ENCODE measurements at places on chromosomes 3 and 15.
A peak's percentile ranks its signal among the peaks of the same experiment; 100 is the strongest.

- peak; percentile 36 for DNase-seq
Measured at GRCh38 chr3:57179580-57180410, 14.6 kb upstream of the IL17RD start.

DNA sequence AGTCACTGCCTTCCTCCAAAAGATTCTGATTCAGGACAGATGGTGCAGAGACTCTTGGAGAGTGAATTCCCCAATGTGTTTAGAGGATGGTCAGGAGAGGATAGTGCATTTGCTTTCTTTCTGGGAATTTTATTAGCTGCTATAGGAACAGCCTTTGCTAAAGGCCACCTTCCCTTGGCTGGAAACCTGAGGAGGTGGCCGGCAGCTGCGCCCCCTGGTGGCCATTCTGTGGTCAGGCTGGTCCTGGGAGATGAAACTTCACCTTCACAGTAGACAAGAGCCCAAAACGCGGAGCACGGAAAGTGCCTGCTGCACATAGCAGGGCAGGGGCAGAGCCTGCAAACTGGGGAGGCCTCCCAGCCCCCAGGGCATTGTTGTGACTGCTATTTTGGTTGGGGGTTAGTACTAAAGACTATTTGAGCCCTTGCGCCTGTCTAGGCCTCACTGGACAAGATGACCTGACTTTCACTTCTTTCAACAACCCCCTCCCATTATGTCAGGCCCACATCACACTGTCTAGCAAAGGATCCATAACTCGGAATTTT, 34.3 kb downstream of the SEC22C start:
- no peak for DNase-seq

DNA sequence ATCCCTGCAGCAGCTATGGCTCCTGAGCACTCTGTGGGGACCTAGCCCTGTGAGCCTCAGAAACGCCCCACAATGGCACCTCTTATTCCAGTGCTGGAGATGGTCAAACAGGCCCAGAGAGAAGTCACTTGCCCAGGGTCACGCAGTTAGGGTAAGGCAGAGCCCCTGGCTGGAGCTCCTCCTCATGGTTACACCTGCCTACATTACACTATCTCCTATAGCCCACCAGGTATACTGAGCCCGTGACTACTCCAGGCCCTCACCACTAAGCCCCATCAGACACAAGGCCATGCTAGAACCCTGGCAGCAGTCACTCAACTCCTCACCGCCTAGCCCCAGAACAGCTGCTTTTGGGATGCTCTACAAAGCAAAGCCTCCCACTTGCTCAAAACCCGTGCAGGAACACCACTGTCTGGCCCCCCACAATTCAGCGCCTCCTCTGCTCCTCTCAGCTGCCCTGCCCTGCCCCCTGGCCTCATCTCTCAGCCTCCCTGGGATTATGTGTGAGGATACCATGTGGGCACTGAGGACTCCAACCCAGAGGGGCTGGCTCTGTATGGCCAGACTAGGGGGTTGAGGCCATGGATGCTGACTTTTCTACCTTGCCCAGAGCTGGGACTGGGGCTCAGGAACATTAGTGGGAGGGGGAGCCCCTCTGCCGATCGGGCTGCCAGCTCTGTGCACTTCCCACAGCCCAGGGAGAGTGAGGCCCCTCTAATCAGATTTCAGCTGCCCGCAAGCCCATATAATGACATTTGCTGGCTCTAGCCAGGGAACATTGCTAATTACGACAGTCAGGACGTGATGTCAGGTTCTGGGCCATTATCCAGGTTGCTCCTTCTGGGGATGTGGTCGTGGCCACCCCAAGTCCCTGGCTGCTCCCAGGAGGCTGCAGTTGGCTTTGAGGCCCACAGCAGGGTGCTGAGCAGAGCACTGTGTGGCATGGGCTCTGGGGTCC, 4.0 kb downstream of the NT5DC2 start:
- DNase-seq = no peak

- DNase-seq = no peak
Measured at GRCh38 chr3:182327196-182327681, 466.1 kb upstream of the ATP11B start.

- no peak for DNase-seq
Measured at GRCh38 chr15:70036585-70037291, 61.0 kb downstream of the TLE3 start.

DNA sequence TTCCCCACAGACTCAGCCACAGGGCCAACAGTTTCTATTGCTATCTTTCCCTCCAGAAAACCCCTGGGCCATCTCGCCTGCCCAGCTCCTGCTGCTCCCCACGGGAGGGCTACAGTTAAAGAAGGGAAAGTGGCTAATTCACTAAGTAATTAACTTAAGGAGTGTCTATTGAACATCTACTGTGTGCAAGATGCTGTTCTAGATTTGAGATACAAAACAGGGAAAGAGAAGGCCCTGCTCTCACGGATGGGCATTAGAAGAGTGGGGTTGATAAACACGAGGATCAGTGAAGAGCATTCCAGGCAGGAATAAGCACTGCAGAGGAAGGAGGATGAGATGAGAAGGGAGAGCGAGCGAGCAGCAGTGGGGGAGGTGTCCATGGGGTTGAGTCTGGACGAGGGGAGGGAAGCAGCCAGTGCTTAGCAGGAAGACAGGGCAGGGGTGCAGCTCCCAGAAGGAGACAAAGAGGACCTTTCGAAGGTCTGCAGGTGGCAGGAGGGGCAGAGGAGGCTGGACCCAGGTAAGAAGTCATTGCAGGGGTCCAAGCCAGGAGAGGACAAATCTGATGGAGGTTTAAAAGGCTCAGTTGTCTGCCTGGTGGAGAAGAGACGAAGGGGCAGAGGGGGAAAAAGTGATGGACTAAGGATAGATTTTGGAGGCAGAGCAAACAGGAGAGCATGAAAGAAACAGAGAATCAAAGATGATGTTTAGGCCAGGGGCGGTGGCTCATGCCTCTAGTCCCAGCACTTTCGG, 64.7 kb downstream of the KLF15 start:
- no peak for DNase-seq

DNA sequence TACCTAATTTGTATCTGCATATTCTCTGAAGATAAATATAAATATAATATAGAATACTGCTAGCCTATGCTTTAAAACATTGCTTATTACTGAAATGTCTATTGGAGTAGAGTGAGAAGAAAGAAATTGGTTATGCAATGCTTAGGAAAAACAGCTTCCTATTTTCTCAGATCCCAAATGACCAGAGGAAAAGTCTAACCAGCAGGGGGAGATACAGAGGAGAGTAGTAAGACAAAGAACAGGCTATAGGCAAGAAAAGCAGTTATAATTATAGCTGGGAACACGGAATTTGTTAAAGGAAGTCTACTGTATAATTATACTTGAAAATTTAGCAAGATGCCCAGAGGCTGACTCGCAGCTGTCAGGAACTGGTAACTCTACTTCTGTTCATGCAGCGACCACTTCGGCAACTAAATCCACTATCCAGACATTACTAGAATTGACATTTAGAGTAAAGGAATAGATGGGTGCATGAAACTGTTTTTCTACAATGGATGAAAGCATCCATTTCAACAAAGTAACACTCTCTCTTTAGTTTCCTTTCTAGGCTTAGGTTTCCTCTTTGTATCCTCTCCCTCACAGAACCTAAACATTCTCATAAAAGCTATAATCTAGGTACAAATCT, 97.2 kb downstream of the TBC1D5 start:
- peak; percentile 30 for DNase-seq

DNA sequence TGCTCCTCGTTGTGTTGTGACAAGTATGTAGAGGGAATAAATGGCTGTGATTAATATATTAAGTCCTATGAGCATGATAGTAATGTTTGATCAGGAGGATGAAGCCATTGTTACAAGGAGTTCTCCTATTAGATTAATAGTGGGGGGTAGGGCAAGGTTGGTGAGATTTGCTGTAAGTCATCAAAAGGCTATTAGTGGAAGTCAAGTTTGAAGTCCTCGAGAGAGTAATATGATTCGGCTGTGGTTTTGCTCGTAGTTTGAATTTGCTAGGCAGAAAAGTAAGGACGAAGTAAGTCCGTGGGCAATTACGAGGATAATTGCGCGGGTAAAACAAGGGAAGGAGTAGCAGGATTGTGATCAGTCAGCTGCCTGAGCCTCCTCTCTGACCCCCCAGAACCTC, 26.0 kb upstream of the BUB1B start:
- DNase-seq = no peak

DNA sequence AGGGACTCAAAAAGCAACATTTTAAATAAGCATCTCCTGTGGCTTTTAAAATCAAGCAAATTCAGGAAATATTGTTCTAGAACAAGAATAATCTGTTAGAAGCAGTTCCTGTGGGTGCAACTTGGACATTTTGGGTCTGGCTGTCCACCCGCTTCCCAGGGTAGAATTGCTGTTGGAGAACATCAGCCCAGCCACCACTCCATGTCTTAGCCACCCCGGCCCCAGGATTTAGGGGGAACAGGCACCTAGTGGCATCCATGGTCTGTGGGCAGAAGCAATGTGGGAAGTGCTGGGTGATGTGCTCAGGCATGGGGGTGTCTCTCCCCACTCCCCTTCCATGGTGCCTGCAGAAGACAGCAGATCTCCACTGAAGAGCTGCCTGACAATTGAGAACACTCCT, 162.6 kb downstream of the KLF13 start:
- no peak for DNase-seq

GRCh38 chr3:124780356-124780755, 50.1 kb downstream of the UMPS start:
- no peak for DNase-seq

DNA sequence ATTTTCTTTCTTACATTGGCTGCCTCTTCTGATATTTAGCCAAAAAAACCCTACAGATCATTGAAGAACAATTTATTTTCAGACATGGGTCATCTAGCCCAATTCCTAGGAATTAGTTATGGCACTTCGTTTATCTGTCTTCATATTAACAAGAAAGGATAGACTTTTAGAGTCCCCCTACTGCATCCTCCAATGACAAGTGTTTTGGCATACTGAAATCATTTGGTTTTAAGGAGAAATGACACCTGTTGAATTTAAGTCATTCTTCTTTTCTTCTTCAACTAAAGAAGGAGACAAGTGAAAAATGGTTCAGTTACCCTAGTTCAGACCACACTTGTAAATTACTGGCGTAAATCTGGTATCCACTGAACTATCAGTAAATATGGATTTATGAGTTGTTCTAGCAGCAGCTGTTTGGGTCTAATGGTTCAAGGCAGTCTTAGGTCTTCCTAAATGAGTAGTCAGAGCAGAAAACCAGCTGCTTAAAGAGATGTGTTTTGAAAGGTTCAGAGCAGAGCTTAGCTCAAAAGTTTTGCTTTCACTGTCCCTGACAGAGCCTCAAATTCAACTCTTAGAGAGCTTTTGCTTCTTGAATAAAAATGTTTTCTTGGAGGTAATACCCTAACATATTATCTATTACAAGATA, 5.6 kb downstream of the VGLL3 start:
- DNase-seq = no peak

DNA sequence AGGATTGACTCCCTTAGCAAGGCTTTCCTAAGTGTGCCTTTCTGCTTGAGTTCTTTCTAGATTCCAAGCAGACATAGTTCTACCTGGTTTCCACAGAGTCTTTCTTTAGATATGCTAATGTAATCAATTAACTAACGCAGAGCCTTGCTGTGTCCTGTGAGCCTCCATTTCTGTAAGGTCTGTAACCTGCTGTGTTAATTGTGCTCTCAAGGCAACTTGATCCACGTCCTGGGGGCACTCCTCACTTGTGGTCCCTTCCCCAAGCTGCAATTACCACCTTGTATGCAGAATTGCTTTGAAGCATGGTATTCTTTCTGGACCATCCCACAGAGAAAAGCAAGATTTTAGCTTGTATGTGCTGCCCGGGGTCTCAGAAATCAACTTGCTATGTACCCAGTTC, 29.5 kb upstream of the THSD4 start:
- no peak for DNase-seq

GRCh38 chr3:57796261-57796660, 40.2 kb downstream of the SLMAP start:
- no peak for DNase-seq

DNA sequence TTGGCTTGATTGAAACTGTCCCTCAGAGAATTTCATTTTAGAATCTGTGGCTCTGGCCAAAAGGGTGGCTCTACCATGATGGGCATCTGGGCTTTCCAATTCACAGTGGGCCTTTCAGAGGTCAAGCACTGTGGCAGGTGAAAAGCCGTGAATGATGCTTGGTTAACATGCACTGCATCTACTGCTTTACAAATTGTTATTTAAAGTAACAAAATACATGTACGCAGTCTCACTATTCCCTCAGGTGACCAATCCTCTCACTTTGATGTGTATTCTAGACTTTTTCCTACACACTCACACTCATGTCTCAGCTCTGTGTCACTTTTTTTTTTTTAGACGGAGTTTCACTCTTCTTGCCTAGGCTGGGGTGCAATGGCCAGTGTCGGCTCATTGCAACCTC, 70.5 kb downstream of the MGLL start:
- DNase-seq = no peak

- DNase-seq = no peak
Measured at GRCh38 chr3:12312010-12312409, 23.1 kb downstream of the PPARG start.

GRCh38 chr3:126924458-126924857, 58.5 kb upstream of the PLXNA1 start:
- no peak for DNase-seq

DNA sequence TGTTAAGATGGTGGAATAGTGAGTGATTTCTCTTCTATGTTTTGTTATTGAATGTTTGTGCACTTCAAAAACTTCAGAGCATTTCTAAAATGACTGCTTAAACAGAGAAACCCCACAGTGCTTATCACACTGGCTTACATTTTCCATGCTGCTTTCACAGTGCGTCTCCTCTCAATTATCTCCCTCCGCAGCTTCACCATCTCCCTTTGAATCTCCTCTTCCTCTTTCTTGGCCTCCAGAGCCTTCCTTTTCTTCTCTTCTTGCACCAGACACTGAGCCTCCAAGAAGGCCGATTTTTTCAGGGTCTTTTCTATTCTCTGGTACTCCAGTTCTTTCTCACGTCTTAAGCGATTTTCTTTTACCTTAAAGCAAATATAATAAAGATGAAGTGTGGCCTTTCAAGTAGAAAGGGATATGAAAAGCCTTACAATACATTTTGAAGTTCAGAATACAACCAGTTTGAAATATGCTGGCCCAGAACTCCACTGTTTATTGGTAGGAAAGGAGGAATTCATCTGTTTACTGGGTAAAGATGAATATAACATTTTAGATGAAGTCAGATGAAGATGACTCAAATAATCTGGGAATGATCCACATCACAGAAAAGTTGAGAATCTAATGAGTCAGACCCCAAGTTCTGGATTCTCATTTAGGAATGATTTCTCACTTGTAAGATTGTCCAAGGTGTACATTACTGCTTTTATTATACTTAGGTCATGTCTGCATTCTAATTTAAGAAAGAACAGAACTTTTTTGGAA, 21.4 kb downstream of the CCDC191 start:
- DNase-seq = no peak

DNA sequence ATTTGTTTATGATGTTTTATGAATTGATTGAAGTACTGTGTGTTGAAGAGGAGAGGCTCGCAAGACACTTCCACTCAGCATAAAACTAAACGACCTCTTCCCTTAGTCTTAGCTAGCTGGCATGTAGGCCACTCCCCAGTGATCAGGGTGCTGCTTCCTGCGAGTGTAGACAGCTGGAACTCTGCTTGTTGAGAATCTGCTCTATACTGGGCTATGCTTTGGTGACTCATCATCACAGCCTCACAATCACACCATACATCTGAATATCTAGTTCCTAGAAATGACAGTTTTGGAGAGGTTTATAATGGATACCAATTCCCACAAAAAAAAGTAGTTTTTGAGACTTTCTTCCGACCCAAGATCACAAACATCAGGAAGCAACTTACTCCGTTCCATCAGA, 1.5 kb upstream of the SLC24A5 start:
- DNase-seq = no peak

GRCh38 chr15:56528136-56528535, 63.2 kb upstream of the MNS1 start:
- DNase-seq = no peak

- no peak for DNase-seq
Measured at GRCh38 chr3:140540262-140540661, 137.6 kb upstream of the TRIM42 start.

- DNase-seq = peak; percentile 31
Measured at GRCh38 chr15:51162865-51163762, 68.4 kb upstream of the TNFAIP8L3 start.

Measured in GDM1 (cell line).